Lower lobe of right lung (tissue), 2 donors: ENCODE measurements at places on chromosomes 4 and X.

DNA sequence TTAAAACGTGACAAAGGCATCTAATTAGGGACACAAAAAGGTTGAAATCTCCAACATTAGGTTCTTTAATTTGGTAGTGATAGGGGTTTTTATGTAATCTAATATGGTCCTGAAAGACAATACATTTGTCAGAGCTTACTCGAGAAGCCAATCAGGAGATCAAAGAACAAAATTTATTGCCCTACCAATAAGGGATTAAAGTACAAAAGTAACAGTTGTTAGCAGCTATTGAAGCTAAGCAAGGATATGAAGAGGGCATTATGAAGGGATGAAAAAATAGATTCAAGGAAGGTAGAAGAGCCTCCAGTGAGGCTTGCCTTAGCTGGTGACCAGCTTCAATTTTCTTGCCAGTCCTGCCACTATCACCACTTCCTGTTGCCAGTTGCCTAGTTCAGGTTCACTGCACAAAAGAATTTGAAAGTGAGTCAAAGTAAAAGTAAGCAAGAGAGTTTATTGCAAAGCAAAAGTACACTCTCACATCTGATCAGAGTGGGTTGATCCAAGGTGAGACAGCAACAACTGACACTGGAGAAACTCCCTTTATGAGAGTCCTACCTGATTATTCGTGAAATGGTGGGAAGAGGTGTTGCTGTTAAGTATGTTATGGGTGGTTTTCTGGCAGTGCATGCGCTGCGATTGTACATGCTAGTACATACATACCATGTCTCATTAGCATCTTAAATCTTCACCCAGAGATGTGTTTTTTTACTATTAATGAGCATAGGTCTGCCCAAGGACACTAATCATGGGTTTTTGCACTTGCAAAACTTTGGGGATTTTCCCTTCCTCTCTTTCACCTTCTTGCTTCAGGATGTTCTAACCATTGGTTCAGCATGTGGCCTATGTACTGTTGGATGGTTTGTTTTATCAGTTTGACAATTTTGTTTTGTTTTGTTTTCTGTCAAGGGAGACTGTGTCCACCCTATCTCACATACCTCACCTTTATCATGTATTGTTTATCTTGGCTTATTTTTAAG, 263.2 kb upstream of the ITM2A start:
- no peak for DNase-seq

DNA sequence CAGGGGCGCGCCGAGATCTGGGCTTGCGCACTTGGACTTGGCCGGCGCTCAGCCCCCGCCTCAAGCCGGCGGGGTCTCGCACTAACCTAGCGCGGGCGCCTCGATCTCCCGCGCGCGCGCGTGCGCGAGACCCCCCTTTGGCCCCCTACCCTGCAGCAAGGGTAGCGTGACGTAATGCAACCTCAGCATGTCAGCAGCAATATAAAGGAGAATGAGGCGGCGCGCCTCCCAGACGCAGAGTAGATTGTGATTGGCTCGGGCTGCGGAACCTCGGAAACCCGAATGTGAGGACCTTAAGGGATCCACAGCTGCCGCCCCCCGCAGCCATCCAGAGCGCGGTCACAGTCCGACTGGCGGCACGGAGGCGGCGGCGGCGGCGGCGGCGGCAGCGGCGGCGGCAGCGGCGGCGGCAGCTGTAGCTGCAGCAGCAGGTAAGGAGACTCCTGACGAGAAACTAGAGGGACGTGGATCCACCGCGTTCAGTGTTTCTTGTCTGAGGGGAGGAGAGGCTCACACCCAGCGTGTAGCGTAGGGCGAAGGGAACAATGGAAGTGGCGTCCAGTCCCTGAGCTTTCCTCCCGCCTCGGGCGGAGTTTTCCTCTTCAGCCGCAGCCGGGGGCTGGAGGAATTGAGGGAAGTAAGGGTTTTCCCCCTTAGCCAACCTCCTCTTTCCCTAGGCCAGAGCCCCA, at the start of the genes SATL1 and ZNF711:
Gene SATL1 (minus strand): TSS at position 19 of the 689 bp plus-strand sequence. CDS start 134,811 bp downstream, outside the sequence.
Gene ZNF711 (plus strand): TSS at position 231 of the 689 bp plus-strand sequence. CDS start 3,582 bp downstream, outside the sequence.
- DNase-seq: peak; percentile 46

DNA sequence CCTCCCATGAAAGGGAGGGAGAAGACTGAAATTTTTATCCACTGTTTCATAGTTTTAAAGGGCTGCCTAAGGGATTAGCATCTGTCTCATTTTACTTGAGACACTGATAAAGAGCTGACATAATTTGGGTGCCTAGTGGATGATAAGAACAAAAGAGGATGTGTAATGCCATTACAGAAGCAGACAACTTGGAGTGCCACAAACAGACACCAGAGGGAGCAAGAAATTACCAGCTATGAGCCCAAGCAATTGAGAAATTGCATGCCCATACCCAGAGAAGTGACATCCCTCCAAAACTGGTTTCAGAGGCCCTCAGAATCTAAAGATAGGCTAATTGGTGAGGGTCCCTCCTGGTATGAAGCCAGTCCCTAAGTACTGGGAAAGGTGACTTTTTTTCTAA, 38.5 kb upstream of the POU3F4 start:
- DNase-seq: no peak

DNA sequence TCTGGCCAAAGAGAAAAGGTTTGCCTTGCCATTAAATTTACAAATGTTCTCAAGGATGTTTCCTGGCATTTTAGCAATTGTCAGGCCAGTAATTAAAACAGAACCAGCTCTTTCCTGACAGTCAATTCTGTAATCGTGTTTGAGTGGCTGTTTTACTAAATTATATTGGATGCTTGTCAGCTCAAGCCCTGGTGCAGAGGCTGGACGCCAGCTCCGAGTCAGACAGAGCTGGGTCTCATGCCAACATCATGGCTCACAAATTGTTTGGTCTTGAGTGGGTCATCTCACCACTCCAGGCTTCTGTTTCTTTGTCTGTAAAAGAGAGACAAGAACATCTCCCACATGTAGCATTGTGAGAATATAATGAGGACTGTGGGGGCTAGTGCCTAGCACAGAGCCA, 190.3 kb upstream of the PSAPL1 start:
- DNase-seq: no peak

DNA sequence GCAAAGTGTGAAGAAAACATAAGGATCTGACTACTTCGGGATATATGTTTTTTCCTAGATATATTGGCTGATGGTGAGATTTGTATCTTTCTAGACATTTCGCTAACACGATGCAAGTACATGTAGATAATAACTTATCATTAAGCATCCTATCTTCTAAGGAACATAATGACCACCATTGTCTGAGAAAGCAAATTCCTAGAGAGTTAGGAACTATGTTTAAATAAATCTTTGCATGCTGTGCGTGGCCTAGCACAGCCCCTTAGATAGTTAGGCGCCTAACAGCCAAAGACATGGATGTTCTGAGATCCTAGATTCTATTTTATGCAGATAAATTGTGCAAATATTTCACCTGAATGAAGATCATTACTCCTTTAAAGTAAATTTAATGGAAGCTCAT, 3.0 kb downstream of the COL4A6 start:
- DNase-seq: no peak

- DNase-seq: no peak
Observed at GRCh38 chr4:55910140-55910539, 38.6 kb upstream of the CEP135 start.

- no peak for DNase-seq
Observed at GRCh38 chrX:50211510-50211909, 6.9 kb downstream of the CCNB3 start.

GRCh38 chr4:107654694-107655093, 65.3 kb downstream of the PAPSS1 start:
- DNase-seq: no peak

DNA sequence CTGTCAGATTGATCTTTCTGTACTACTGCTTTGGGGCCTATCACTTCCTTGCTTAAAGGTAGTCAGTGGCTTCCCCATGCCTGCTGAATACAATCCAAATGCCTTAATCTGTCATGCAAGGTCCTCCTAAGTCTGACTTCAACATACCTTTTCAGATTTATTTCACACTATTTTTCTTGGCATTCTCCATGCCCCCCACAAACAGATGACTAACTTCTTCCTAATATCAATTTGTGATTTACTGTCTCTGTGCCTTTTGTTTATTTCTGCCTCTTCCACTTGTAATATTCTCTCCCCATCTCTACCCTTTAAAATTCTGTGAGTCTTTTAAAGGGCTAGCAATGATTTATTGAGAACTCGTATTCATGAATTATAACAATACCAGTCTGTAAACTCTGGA, 41.8 kb downstream of the OCRL start:
- no peak for DNase-seq

DNA sequence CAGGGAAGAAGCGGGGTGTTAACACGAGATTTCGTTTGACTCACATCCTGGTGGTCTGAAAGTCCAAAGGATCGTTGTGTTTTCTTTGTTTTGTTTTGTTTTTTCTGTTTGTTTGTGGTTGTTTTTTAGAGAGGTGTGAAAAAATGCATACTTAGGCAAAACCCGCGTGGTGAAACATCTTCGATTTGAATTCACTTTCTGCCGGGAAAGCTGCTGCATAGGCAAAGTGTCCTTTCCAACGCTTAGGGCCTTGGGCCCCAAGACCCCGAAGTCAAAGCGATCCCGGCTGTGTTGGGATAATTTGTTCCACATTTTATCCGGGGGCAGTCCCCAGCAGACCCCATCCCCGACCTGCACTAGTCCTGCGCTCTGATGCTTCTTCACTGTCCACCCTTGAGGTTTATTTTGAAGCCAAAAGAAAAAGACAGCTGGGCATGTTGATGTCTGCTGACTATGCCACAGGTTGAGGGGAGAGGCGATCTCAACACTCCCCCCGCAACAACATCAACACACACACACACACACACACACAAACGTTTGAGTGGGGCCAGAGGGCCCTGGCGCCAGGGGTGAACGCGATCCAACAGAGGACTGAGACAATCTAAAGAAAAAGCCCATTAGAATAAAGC, 2.0 kb downstream of the MSX1 start:
- DNase-seq: no peak

DNA sequence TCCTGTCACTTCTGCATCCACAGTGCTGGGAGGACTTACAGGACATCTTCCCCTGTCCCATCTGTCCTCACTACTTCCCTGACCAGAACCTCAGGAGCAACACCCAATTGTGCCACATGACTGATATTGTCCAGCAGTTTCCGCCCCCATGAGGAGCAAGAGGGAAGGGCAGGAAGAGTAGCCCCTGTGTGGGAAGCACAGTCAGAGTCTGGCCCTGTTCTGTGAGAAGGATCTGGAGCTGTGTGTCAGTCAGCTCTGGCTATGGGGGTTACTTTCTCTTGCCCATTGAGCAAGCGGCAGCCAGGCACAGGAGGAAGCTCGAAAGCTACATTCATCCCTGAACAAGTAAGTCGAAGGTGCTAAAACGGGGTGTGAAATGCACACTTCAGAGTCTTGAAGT, 14.8 kb upstream of the TRIM60 start:
- no peak for DNase-seq

DNA sequence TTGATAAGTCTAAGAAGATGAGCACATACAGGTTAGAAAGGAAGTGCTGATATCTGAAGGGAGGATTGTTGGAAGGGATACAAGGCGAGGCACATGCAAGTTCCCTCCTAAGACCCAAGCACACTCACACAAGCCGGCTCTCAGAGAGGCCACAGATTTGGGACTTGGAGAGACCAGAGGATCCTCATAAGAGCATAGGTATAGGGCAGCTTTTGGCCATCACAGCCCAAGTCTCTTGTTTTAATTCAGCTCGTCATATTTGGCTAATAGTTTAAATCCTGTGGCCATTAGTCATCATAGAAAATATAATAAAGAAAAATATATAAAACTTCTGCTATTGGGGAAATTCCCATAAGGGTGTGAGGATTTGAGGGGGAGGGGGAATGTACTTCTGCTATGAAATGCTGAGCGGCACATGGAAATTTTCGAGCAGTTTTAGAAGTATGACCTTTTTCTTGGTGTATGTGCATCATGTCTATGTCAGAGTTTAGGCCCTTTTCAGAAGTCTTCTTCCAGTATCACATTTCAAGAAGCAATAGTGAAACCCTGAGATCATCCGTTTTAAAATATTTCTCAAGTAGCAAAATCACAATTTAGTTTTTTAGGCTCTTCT, 97.7 kb downstream of the NFKB1 start:
- DNase-seq: no peak

DNA sequence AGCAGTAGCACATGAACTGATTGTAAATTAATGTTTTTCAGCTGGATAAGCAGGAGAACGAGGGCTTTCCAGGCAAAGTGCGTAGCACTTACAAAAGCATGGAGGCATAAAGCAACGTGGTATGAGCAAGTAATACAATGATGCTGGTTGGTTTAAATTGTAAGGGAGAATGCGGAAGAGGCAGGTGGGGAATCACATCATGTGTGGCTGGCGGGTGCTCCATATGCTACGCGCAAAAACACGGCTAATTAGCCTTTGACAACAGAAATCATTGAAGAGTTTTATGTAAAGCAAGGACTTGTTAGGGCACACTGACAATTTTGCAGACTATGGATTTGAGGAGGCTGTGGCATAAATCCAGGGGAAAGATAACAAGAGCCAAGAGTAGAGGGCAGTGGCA, 14.6 kb downstream of the SYTL4 start:
- DNase-seq: no peak

DNA sequence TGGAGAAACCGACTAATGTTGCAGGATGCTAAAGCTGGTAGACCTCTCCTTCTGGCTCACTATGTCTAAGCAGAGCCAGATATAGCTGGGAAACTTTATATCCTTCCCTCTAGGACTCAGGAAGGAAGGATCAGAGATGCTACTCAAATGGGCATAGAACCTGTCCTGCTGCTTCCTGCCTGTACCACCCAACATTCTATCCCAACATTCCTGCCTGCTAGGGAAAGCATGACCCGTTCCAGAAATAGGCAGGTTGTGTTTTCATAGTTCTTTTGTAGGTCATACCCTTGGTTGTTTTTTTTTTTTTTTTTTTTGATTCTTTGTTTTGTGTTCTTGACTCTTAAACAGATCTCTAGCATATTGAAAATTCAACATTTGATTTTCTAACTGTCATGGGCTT, 5.3 kb downstream of the NPNT start:
- no peak for DNase-seq

DNA sequence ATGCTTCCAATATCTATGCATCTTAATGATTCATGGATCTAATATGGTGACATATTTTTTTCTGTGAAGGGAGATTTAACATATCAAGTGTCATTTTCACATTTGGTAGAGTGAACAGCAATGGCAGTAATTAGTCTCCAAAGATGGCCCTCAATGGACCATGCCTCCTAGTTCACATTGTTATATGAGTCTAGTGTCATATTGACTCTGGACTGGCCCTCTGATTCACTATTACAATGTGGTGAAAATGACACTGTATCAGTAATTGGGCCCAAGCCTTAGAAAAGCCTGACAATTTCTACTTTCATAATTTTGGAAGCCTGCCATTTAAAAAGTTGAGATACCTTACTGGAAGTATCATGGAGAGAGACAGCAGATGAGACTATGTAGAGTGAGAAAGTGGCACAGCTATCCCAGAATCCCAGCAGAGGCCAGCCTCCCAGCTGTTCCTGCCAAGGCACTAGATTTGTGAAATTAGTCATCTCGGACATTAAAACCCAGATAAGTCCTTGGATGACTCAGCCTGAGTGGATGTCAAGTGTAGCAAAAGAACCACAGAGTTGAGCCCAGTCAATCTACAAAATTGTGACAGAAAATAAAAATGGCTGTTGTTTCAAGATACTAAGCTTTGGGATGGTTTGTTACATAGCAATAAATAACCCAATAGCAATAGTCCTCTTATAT, 68.4 kb downstream of the ARHGEF38 start:
- no peak for DNase-seq
